Posterior cingulate gyrus (tissue), 11 donors: ENCODE measurements at places on chromosomes 6 and 20.
A peak's percentile ranks its signal among the peaks of the same experiment; 100 is the strongest.

GRCh38 chr6:49430187-49430586 lies 32.9 kb downstream of the MMUT start:
- DNase-seq = no peak

DNA sequence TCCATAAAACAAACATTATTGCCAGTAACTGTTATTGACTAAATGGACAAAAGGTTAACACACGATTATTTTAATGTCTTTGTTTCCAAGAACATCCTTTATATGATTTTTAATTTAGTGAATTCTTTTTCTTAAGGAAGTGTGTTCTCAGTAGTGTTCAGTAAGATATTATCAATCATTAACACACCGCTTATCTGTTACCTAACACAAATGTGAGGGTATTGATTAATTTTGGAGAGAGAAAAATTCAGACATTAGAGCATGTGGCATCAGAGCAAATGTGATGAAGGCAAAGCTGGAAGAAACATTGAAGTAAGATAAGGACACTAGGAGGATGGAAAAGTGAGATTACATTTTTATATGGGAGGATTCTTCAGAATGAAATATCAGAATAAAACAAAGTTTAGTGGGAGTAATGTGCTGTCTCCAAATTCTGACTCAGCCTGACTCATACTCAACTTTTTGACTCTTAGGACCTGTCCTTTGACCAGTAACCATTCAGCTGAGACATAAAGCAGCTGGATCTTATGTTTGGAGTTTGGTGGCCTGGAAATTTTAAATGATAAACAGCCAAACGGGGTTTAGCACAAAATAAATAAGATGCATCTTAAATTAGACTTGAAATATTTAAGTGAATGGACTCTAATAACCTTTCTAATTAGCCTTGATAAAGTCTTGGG lies 348.6 kb downstream of the CD109 start:
- DNase-seq = no peak

- no peak for DNase-seq
Observed at GRCh38 chr20:60795651-60796050, 456.4 kb upstream of the CDH4 start.

- DNase-seq = no peak
Observed at GRCh38 chr20:34045294-34045693, 51.6 kb downstream of the RALY start.

- DNase-seq = no peak
Observed at GRCh38 chr6:137305691-137306090, 86.5 kb upstream of the IFNGR1 start.

DNA sequence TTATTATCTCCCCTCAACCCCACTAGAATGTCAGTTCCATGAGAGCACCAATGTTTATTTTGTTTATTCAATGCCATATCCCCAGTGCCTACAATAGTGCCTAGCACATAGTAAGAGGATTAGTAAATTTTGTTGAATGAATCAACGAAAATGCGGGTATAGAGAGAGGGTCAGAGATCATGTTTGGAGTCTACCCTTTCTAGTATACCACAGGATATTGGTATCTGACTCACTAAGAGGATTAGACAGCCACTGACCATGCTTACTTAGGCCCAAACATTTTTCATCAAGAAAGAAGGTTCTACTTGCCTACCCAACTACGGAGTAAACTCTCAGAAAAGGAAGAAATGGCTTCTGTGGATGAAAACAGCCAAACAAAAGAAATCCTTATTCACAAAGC lies 356.8 kb downstream of the BTBD9 start:
- DNase-seq = no peak

DNA sequence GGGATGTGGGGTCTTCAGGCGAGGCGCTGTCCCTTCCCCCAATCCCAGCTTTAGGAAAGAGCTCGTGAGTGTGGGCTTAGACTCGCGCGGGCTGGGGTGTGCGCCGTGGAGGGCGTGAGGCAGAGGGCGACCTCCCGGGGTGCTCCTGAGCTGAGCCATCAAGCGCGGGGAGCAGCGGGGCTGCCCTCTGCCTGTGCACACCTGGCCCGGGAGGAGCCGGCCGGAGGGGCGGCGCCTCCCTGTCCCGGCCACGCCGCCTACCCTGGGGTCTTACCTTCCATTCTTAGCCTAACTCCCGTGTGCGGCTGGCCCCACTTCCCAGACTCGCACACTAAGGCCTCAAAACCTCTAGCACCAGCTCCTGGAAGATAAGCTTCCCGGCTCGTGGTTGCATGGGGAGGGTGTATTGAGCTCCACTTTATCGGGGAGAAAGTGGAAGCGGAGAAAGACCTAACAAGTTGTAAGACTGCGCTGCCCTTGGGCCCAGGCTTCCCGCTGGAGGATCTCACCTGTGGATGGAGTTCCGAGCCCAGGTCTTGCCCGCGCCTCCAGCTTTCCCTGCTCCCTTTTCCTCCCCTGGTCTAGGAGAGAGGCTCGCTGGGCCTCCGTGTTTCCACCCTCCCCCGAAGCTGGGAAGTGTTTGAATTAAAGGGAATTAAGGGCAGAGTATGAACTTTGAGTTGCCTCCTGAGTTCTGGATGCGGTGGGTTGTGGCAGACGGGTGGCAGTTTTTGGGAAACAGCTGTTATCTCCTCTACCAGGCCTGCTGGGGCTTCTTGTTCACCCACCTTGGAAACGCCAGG lies 1.2 kb downstream of the DNMT3B start:
- no peak for DNase-seq

GRCh38 chr6:44034391-44034861 lies 92.8 kb downstream of the MRPL14 start:
- no peak for DNase-seq

GRCh38 chr6:132063738-132064137 lies 112.6 kb upstream of the CCN2 start:
- no peak for DNase-seq

- no peak for DNase-seq
Observed at GRCh38 chr6:62465206-62465605, 179.2 kb upstream of the KHDRBS2 start.

- DNase-seq = no peak
Observed at GRCh38 chr6:35594503-35595186, 81.9 kb upstream of the TULP1 start.

DNA sequence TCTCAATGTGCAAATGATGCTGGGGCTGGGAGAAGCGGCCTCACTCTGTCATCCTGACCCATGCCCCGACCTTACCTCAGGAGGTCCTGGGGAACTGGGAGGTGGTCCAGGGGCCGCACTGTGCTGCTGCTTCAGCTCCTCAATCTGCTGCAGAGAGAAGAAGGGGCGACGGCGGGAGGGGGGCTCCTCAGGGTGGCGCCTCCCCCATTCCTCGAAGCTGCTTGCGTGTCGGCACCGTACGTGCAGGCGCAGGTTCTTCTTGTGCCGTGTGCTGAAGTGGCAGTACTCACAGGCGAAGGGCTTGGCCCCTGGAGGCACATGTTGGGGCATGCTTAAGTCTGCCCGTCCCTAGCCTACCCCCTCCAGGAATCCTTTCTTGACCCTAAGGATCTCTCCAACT lies 12.9 kb downstream of the ZNF335 start:
- no peak for DNase-seq

- peak; percentile 8 for DNase-seq
Observed at GRCh38 chr6:169990095-169991030, 238.9 kb downstream of the ERMARD start.
